ENCODE measurements at places on chromosomes 6 and 20. TPM values are rescaled to one million over a fixed set of nuclear protein-coding genes. Genes with fewer than 3 reads are reported as not detected.

DNA sequence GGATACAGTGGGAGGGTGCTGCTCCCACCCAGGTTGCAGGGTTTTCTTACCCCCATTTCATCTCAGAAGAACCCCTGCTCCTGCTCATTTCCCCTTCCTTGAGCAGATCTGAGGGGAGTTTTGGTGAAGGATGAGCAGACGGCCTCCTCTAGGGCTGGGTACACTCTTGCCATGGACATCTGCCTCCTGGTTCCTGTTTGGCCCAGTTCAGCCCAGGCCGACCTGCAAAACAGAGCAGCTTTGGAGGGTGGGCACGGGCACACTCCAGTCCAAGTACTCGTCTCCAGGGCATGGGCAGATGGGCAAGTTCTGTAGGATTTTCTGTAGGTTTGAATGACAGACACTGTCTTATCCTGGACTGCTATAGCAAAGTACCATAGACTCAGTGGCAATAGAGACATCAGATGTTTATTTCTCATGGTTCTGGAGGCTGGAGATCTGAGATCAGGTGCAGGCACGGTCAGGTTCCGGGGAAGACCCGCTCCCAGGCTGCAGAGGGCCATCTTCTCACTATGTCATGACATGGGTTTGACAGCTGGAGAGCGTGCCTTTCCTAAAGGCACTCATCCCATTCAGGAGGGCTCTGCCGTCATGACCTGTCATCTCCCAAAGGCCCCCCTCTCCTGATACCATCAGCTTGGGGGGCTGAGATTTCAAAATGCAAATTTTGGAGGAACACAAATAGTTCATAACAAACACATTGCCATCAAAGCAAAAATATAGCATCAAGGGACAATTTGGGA lies 6.2 kb downstream of the NPBWR2 start:
- no peak for DNase-seq

DNA sequence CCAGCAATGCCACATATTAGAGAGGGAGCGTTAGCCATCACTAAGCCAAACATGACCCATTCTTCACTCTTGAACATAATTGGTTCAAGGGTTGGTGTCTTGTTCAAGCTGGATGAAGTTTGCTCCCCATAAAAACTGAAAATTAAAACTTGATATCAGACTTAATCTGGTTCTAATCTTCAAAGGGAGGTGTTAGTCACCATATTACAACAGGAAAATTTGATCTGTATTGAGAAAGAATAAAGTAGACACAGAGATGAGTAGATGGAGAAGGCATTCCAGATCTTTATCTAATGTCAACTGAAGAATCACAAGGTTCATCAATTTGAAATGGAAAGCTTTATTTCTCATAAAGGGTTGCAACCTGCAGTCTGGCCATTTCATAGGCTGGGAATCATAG lies 972.8 kb downstream of the HACE1 start:
- DNase-seq, result no peak

Gene LY6G6C
- total RNA-seq, result not detected

- DNase-seq, result no peak
Observed at GRCh38 chr20:49174183-49174582, 14.0 kb downstream of the STAU1 start.

Measured in CD4-positive, alpha-beta memory T cell (primary cell).